ENCODE measurements at places on chromosomes 12 and 14.
A peak's percentile ranks its signal among the peaks of the same experiment; 100 is the strongest.

- DNase-seq, result no peak
Measured at GRCh38 chr14:104356738-104357688, 218.6 kb downstream of the KIF26A start.

DNA sequence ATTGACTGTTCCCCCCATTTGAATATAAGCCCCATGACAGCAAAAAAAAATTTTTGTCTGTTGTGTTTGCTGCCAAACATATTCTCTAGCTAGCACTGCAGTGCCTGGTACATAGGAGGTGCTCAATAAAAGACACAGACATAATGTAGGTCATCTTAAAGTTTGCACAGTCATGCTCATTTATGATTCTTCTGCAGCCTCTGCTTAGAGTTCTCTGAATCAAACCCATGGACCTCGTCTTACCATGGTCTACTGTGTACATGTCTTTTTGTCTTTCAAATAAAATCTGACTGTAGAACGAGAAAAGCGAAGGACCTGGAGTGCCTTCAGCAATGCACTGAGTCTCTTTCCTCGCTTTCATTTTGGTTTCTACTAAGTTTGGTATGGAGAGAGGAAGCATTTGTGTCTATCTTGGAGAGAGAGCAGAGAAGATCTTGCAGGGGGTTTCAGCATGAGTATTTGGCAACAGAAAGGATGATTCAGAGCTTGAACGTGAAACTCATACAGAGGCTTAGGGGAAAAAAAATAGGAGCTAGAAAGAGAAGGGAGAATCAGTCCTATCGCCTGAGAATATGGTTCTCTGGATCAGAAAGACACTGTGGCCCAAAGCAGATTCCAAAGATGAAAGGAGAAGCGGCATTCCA is 38.8 kb upstream of the TMCC3 start:
- DNase-seq, result peak; percentile 22

DNA sequence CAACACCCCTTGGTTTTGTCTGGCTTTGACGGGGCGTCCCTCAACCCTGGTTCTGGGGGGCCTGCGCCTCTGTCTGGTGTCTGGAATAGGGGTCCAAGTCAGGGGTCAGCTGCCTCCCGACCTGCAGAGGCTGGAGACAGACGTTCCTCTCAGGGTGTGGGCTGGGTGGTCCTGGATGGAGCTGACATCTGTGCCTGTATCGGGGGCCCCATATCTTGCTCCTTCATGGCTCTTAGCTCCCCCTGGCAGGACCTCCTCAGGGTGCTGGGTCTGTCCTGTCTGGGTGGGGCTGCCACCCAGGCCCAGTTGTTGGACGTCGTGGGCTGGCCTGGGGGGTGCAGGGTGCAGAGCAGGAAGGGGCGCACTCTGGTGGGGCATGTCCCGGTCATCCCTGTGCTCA is 374.8 kb downstream of the TMEM121 start:
- no peak for DNase-seq

GRCh38 chr12:115617391-115617790 is 660.1 kb downstream of the MED13L start:
- no peak for DNase-seq

DNA sequence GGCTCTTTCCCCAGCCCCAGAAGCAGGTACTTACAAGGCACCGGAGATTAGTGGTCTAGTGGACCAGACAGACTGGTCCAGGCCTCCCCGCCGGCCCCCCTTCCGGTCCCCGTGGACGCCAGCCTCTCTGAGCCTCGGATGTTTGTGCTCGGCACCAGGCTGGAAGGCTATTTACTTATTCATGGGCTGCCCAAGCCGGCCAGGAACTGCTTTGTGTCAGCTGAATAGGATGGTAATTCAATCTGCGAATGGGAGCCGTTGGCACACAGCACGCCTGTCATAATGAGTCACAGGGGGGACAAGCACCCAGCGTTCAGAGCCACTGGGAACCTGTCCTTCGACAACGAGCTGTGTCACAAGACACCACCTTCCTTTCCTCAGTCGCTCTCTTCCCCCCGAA is 82.3 kb downstream of the RIMBP2 start:
- DNase-seq, result no peak

- no peak for DNase-seq
Measured at GRCh38 chr12:94839347-94839746, 164.2 kb downstream of the NDUFA12 start.

DNA sequence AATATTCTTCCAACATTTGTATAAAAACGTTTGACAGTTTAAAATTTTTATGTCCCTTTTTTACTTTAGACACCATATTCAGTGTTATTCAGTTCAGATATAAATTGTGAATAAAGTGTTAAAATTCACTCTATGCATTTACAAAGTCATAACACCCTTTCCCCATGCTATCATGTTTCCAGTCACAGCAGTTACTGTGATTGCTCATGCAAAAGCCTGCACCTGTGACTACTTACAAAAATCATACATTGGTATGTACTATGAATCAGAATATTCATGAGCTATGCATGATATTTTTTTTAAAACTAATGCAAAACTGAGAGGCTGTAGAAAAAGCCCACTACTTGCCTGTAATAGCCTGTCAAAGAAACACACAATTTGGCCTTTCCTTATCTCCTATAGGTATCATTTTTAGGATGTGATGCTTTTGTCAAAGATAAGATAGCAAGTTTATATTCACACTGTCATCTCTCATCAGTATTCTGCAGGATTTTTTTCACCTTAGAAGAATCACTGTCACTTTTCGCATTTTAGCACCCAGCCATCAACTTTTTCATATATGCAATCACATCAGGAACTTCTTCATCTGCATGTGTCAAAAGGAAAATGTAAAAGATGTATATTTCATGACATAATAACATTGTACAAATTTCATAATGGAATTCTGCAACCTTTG is 443.2 kb downstream of the C12orf50 start:
- DNase-seq, result no peak

DNA sequence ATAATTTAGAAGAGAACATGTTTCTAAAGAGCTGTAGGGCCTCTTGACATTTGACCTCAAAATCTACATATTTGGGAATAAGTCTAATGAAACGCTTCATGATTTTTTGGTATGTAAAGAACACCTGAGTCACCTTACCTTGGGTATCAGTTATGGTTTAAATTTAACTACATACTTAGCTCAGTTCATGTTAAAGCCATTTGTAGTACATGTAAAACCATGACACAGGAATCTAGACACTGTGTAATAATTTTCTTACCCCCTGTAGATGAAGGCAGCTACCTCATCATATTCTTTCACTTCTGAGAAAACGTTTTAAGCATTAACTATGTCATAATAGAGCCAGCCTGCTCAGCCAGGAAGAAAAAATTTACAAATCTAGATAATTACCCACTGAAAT is 105.8 kb upstream of the CPNE8 start:
- no peak for DNase-seq

- DNase-seq, result peak; percentile 66
Measured at GRCh38 chr12:115752913-115753726, 524.4 kb downstream of the MED13L start.

DNA sequence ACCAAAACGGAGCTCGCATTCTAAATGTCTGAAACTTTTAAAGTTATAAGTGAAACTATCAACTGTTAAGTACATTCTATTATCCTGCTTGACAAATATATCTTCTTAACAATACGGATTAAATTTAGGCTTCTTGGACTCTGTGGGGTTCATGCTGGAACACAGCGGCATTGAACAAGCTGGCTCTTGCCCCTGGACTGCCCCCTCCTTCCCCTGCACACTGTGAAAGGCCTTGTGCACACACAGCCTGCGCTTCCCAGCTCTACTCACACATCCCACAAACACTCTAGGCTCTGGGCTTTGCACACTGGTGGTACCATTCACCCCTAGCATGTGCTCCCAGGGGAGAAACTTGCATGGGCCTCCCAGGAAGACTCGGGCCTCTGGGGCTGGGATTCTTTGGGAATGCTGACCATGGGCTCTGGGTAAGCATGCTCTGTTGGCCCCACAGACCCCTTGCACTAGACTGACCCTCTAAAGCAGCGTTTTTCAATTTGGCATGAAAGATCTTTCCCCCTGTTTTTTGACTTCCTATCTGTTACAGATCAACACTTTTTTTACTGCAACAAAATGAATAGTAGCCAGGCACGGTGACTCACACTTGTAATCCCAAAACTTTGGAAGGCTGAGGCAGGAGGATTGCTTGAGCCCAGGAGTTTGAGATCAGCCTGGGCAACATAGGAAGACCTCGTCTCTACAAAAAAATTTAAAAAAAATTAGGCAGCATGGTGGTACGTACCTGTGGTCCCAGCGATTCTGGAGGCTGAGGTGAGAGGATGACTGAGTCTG is 96.2 kb upstream of the CPM start:
- peak; percentile 48 for DNase-seq

DNA sequence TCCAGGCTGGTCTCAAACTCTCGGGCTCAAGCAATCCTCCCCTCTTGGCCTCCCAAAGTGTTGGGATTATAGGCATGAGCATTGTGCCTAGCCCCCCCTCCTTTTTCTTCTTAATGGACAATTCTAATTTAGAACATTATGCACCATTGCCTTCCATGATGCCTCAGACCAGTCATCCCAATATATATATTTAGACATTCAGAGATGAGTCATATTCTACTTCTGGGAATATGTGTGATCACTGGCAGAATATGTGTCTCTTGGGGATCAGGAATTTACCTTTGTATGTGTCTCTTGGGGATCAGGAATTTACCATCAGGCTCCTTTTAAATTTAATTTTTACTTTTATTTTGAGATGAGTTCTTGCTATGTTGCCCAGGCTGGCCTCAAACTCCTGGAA is 7.5 kb upstream of the CCDC177 start:
- peak; percentile 47 for DNase-seq
